CD4-positive, alpha-beta T cell (primary cell): ENCODE measurements at places on chromosomes 4 and X. TPM values are rescaled to one million over a fixed set of nuclear protein-coding genes. Genes with fewer than 3 reads are reported as not detected.

DNA sequence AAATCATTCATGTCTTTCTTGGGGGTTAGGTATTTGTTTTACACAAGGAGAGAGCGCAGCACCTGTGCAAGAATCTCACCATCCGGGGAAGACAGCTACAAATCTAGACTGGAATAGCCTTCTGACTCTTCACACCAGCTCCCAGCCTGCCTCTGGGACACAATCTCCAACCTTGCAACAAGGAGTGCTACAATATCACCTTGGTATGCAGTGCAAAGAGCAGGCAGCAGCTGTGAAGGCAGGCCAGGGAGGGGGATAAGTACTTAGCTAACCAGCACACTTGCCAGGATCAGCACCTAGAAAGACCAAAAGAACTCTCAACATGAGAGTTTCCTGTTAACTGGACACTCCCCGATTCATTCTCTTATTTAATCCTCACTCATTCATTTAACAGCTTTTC lies 235.3 kb downstream of the AR start:
- DNase-seq, result no peak
- no peaks in the 10 kb centered on the region for H3K4me1 ChIP-seq
- no peak overlapping the region for H3K27ac ChIP-seq

GRCh38 chrX:129842510-129843208 lies 1.0 kb downstream of the ZDHHC9 start:
- DNase-seq, result no peak
- no peaks in the 10 kb centered on the region for H3K36me3 ChIP-seq
- no peak overlapping the region for H3K27ac ChIP-seq
- no peaks in the 10 kb centered on the region for H3K27me3 ChIP-seq

Gene LEF1
- total RNA-seq, result 409 TPM

DNA sequence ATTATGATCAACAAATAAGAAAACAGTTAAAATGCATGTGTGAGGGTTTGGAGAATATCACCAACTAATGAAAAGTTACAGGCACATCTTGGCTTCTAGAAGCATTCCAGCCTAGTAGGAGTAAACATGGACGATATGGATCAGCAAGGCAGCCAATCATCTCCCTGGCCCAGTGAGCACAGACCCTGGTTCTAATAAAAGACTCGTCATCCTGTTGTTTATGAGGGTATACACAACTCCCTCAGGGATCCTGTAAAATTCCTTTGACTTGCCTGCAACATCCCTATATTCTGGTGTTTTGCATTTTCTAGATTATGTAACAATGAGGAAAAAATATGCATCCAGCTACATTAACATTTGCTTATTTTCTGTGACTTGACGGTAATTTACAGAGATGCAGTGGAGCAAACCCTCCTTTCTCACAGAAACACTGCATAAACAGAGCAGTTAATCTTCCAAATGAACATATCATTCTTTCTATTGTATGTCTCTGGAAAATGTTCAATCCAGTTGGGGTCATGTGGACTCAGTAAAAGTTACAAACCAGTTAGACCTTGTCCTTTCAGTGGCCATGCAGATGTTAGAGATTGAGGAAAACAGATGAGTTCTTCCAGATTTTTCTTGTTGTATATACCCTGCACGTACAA lies 88.9 kb upstream of the NDP start:
- no peaks in the 10 kb centered on the region for H3K4me1 ChIP-seq
- H3K27me3 ChIP-seq, result no peaks in the 10 kb centered on the region
- no peak for DNase-seq
- no peaks in the 10 kb centered on the region for H3K36me3 ChIP-seq
- no peak overlapping the region for H3K4me3 ChIP-seq

DNA sequence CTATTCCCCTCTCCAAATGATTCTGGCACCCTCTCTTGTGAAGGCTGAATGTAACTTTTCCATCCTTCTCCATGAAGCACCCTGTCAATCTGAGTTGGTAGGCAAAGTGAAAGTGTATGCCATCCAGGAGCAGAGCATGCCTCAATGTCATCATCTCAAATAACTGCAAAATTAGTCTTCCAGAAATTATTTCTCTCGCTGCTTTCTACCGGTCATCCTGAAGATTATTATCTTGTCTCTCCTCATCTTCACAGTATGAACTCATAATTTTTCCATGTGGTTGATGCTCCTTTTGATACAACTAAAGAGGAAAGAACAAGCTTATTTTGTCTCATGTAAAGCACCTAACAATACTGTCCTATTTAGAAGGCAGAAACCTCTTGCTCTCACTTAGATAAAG lies 285.5 kb upstream of the PCDH7 start:
- no peaks in the 10 kb centered on the region for H3K4me1 ChIP-seq
- no peaks in the 10 kb centered on the region for H3K27me3 ChIP-seq
- no peaks in the 10 kb centered on the region for H3K36me3 ChIP-seq
- no peak for DNase-seq
- no peak overlapping the region for H3K27ac ChIP-seq

- H3K27me3 ChIP-seq, result peaks cover 2% of the 10 kb centered on the region
- DNase-seq, result no peak
- H3K4me3 ChIP-seq, result no peak overlapping the region
- no peak overlapping the region for H3K27ac ChIP-seq
Observed at GRCh38 chr4:40349561-40350198, 14.5 kb downstream of the CHRNA9 start.

DNA sequence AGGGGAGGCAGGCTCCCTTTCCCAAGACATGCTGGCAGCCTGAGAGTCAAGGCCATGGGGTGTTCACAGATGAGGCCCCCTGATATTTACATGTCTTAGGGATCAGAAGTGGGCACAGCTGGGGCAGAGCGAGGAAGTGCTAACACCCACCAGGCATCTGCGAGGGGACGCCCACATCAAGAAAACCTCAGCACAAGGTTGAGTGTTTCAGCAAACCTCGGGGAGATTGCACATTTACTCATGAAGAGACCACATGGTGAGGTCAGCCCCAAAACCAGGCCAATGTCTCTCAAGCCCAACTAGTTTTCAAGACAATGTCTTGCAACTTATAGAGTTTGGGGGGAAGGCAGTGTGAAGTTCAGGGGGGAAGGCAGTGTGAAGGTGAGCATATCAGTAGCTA lies 55.2 kb downstream of the CLNK start:
- no peak for DNase-seq
- H3K27ac ChIP-seq, result no peak overlapping the region
- H3K36me3 ChIP-seq, result no peaks in the 10 kb centered on the region

GRCh38 chr4:143411527-143412419 lies 75.1 kb downstream of the GAB1 start:
- no peak for DNase-seq
- H3K27me3 ChIP-seq, result no peaks in the 10 kb centered on the region
- H3K4me3 ChIP-seq, result no peak overlapping the region
- no peaks in the 10 kb centered on the region for H3K36me3 ChIP-seq

Gene LGI2
- not detected for total RNA-seq

DNA sequence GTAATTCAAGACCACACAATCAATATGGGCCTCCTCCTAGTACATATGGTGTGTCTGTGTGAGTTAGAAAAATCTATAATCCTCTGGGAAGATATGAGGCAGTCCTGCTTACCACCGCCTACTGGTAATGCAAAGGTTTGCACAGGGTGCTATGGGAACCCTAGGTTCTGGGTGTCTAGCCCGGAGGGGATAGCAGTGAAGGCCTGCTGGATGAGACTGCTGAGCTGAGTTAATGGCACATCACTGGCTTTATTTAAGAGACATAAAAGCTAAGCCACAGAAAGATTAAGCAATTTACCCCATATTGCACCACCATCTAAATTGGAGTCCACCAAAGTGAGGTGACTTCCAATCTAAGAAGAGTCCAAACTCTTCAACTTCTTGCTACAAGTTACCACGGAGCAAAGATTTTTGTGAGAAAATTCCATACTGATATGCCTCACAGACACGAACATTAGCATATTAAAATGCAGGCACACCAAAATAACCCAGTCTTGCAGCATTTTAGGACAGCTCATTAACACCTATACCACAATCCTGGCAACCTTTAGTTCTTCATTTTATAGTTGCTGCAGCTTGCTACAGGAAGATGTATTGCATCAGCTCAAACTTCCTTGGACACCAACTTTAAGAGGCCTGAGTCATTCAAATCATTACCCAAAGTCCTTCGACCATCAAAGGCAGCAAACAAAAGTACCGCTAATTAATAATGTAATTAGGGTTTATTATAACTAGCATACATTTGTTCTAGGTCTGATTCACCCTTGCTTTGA lies 13.7 kb downstream of the DGKK start:
- H3K27ac ChIP-seq, result no peak overlapping the region
- no peak overlapping the region for H3K4me3 ChIP-seq
- no peak for DNase-seq

Gene ARSJ
- total RNA-seq, result not detected

Gene CLNK
- total RNA-seq, result 0.17 TPM

- DNase-seq, result peak; percentile 60
- H3K27me3 ChIP-seq, result no peaks in the 10 kb centered on the region
Observed at GRCh38 chr4:153152501-153153338, 51.5 kb upstream of the TRIM2 start.

DNA sequence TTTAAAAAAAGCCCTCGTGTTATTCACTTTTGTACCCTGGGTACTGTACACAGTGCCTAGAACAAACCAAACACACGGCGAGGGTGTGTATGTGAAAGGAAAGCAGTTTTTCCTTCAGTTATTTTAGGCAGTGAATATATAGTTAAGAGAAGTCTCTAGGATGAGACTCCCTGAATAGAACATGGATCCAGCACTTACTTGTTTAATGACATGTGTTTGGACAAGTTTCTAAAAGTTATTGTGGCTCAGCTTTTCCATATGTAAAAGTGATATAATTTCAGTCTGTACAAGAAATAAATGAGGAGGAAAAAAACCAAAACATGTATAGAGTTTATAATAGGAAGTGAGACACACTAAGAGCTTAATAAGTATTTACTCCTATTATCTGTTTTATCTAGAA lies 273.2 kb downstream of the ADGRL3 start:
- no peaks in the 10 kb centered on the region for H3K36me3 ChIP-seq
- H3K27ac ChIP-seq, result no peak overlapping the region
- H3K4me1 ChIP-seq, result no peaks in the 10 kb centered on the region
- H3K4me3 ChIP-seq, result no peak overlapping the region
- no peaks in the 10 kb centered on the region for H3K27me3 ChIP-seq

Gene ANTXR2
- 15.3 TPM for total RNA-seq

DNA sequence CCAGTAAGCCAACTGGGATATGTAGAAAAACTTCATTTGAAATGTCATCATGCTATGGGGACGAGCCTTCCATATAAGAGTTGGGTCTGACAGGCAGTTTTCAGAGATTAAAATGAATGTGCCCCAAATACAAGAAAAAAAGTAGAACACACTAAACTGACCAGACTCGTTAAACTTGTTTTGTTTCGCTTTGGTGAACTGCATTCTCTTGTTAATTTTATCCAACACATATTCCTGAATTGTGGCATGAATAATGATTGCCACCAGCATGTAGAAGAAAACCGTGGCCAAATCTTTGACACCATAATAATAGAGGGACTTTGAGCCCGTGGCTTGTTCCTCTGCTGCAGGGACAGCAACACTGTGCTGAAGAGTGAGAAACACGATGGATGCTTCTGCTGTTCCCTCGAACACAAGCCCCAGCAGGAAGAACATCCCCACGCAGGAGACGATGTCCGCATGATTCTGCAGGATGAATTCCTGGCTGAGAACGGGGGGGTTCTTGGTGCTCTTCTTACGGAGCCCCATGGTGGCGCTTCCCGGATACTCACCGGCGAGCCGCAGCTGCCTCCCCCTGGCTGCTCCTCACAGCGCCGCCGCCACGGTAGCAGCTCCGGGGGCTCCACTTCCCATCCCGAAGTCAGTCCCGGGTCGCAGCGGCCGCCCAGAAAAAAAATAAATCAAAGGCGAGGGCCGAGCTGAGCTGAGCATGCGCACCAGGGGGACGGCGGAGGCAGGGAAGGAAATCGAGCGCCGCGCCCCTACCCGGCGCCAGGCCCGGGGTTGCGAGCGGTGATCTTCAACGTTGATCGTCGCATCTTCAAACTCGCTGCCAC lies at the start of gene TRAM1L1:
Gene TRAM1L1 (minus strand): TSS at position 711 of the 836 bp plus-strand sequence. CDS start 183 bp downstream, at position 528.
- no peaks in the 10 kb centered on the region for H3K4me1 ChIP-seq
- H3K27ac ChIP-seq, result no peak within 1 kb of the TSS
- H3K36me3 ChIP-seq, result no peaks in the 10 kb centered on the region
- H3K27me3 ChIP-seq, result peaks cover 5% of the 10 kb centered on the region
- DNase-seq, result no peak
